G401 (cell line): ENCODE measurements at places on chromosomes 5 and 9. TPM values are rescaled to one million over a fixed set of nuclear protein-coding genes. Genes with fewer than 3 reads are reported as not detected.

Gene ROPN1L
- total RNA-seq = 4.0 TPM in 1 of 2 replicates, not detected in the other

Gene SPINK1
- total RNA-seq = not detected in 2 replicates

Gene CAMK2A
- 0.06 and 0.31 TPM in 2 replicates for total RNA-seq

Gene LSM11
- 2.3 and 3.0 TPM in 2 replicates for total RNA-seq

Gene PCDHGB2
- 0.18 TPM in 1 of 2 replicates, not detected in the other for total RNA-seq

Gene HSPA4
- 217 and 267 TPM in 2 replicates for total RNA-seq

Gene EIF4E1B
- not detected in 2 replicates for total RNA-seq

Gene NRG2
- total RNA-seq = 1.5 and 2.0 TPM in 2 replicates
